ENCODE measurements at places on chromosomes 7 and 10. TPM values are rescaled to one million over a fixed set of nuclear protein-coding genes. Genes with fewer than 3 reads are reported as not detected.
A peak's percentile ranks its signal among the peaks of the same experiment; 100 is the strongest.

DNA sequence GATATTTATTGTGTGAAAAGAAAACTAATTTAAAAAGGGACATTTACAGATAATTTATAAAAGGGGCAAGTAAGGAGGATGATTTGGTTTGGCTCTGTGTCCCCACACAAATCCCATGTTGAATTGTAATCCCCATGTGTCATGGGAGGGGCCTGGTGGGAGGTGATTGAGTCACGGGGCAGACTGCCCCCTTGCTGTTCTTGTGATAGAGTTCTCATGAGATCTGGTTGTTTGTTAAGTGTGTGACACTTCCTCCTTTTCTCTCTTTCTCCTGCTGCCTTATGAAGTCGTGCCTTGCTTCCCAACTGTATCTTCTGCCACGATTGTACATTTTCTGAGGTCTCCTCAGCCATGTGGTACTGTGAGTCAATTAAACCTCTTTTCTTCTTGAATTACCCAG, 171.0 kb upstream of the SEMA3E start:
- no peak for DNase-seq

- peak; percentile 70 for DNase-seq
Observed at GRCh38 chr10:69801094-69801433, 642 bp upstream of the COL13A1 start.

- DNase-seq = no peak
Observed at GRCh38 chr7:585229-585711, 65.6 kb upstream of the PDGFA start.

- no peak for DNase-seq
Observed at GRCh38 chr10:130140425-130140824, 4.2 kb downstream of the GLRX3 start.

GRCh38 chr7:74514131-74514591, 60.5 kb downstream of the GTF2IRD1 start:
- DNase-seq = peak; percentile 51

GRCh38 chr10:42997151-42997848, 79.6 kb upstream of the RET start:
- DNase-seq = no peak

DNA sequence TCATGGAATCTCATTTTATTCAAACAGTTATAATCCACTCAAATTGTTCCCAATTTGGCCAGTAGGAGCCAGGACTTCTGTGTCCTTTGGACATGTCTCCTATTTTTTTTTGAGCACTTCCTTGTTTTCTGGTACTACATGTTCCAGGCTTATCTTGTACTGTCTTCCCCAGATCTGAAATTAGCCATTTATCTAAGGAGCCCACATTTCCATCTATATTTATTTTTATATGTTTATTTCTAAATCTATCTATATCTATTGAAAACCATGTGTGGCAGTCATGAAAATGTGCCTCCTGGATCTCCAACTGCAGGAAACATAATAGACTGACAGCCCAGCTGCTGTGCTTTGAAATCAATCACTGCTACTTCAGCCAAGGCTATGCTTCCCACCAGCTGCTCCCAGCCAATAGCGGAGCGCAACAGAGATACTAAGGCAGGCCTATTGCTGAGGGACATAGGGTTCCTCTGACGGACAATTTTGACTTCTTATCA, 147.1 kb downstream of the LRRC4 start:
- DNase-seq = no peak

GRCh38 chr10:21758239-21758638, 224.2 kb downstream of the MLLT10 start:
- DNase-seq = no peak

GRCh38 chr7:117902314-117902889, 29.2 kb upstream of the CTTNBP2 start:
- no peak for DNase-seq

DNA sequence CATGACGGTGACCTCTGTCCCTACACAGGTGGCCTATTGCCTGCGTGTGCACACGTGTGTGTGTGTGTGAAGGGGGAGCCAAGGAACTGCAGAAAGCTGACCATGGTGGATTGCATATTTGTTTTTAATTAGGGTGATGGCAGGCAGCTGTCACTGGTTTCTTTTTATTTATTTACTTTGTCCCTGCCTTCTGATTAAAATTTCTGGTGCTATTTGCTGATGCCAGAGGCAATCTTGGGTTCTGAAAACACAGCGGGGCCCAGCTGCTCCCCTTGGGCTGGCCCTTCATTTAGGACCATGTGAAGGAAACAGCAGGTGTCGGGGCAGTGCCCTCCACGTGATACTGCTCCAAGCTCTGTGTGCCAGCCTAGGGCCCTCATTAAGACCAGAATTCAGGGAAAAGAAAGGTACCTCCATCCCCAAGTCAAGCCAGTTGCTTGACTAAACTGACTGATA, 71.3 kb upstream of the PODXL start:
- DNase-seq = no peak

DNA sequence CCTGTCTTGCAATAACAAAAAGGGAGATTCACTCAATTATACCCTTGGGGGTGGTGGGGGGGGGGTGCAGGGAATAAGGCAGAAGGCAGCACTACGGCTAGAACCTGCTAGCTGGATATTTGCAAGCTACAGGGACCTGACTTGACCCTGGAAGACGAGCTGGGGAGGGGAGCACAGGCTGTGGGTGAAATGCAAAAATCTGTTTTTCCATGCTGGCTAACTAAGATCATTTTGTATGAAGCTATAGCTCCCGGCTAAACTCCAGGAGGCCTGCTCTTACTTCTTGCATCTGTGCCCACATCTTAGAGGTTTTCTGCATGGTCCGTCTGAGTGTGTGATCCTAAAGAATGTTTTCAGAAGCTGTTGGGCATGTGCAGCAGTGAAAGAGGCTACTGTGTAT, 106.6 kb downstream of the EBLN1 start:
- no peak for DNase-seq

DNA sequence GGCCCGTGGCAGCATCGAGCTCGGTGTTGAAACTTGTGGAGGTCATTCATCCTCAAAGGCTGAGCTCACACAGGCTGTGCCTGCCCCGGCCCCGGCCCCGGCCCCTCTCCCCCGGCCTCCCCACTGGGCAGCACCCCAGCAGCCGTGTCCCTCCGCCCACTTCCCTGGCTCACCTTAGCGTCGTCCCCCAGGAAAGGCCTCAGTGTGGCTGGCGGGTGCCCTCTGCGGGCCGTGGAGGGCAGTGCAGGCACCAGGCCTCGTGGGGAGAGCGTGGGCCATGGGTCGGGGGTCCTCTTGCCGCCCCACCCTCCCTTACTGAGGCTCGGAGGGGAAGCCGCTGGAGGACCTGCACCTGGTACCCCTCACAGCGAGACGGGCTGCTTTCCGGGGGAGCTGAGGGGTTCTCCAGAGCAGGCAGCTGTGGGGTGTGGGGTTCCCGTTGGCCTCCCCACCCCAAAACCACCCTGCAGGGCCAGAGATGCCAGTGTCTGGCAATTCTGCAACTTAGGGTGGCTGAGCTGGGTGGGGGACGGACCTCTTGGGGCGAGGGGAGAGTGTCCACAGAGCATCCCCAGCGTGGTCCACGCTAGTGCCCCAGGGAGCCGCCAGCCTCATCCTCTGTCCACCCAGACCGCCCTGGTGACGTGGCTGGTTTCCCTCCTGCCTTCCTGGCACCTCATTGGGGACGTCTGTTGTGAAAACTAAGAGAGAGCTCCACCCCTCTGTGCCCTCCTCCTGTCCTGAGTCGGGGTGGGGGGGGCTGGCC, 44.2 kb upstream of the DPYSL4 start:
- DNase-seq = peak; percentile 61

DNA sequence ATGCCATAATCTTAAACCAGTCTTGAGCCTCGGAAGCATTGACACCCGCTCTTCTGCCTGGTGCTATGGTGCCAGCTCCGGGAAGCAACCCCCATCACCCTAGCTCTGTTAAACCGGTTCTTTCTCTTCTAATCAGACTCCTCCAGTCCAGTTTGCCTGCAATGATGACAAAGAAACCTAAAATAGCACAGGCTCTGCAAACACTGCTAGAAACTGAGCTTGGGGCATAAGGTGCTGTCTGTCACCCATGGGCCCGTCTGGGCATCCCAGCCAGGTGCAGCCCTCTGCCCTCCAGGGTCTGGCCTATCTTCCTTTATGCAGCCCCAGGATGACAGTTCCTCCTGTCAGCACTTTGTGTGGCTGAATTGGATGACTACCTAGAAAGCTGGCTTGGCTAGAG, 14.2 kb upstream of the CAMK2G start:
- DNase-seq = no peak

DNA sequence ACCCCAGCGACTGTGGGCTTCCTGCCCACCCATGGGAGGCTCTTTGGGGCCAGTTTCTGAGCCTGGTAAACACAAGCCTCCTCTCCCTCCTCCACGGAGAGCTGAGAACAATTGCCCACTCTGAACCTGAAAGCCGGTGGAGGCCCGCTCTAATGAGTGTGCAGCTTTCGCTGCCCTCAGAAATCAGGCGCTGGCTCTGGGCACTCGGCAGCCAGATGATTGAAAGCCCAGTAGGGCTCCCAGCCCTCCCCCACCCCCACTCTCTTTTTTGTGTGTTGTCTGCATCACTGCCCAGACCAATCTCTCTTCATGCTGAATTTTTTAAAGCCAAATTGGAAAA, 438.9 kb downstream of the RPS24 start:
- no peak for DNase-seq

DNA sequence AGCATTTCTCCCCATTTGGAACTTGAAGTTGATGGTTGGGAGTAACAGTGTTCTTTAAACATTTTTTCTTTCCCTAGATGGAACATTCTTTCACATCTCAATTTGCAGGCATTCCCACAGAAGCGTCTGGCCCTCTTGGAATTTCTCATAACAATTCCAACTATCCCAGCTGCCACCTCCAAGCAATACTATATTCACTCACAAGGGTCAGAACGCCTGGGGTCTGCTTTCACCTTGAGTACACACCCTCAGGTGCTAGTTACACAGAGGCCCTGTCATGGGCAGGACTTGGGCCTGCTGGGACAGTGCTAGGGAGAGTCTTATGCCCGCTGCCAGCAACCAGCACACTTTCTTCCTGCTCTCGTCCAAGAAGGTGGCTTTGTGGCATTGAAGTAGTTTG, 136.5 kb downstream of the JCAD start:
- no peak for DNase-seq

- peak; percentile 85 for DNase-seq
Observed at GRCh38 chr10:30857803-30858202, 173.9 kb downstream of the ZNF438 start.

GRCh38 chr10:24920907-24921881, 31.2 kb downstream of the PRTFDC1 start:
- peak; percentile 59 for DNase-seq

GRCh38 chr7:17109020-17109419, 189.4 kb upstream of the AHR start:
- no peak for DNase-seq

GRCh38 chr7:6271060-6271658, 1.3 kb downstream of the CYTH3 start:
- DNase-seq = peak; percentile 77

GRCh38 chr7:22896917-22897316, 74.3 kb upstream of the TOMM7 start:
- DNase-seq = no peak

GRCh38 chr10:58700591-58700990, 187.9 kb downstream of the BICC1 start:
- DNase-seq = no peak

GRCh38 chr10:71743089-71743838, 23.7 kb upstream of the C10orf105 start:
- no peak for DNase-seq

DNA sequence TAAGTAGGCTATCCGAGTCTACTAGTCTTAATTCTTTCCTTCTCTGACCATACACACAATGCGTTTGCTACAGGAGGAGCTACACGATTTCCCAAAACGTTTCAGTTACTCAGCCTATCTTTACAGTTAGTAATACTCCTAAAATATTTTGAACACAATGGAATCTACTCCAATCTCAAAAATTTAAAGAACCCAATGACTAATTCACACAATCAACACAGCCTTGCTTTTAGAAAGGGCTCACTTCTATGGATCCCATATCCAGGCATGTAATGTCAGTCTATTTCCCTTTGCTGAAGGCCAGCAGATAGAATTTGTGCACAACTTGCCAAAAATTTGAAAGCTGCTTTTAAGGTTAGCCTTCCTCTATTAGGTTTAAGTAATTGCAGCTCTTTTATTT, 107.2 kb downstream of the VPS41 start:
- no peak for DNase-seq

DNA sequence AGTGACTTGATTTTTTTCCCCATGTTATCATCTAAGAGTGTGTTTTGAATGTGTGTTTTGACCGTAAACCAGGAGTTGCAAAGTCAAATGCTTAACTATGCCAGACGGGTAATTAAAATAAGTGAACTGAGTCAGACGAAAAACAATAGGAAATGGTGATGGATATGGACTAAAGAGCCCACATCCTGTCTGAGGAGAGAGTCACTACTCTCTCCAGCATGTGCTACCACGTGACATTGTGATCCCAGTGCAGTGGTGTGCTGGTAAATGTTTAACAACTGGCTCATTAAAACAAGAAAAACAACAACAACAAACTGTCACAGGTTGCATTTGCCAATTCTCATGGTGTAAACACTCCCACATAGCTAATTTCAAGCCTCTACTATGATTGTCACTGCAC, 164.3 kb downstream of the SUGCT start:
- no peak for DNase-seq

DNA sequence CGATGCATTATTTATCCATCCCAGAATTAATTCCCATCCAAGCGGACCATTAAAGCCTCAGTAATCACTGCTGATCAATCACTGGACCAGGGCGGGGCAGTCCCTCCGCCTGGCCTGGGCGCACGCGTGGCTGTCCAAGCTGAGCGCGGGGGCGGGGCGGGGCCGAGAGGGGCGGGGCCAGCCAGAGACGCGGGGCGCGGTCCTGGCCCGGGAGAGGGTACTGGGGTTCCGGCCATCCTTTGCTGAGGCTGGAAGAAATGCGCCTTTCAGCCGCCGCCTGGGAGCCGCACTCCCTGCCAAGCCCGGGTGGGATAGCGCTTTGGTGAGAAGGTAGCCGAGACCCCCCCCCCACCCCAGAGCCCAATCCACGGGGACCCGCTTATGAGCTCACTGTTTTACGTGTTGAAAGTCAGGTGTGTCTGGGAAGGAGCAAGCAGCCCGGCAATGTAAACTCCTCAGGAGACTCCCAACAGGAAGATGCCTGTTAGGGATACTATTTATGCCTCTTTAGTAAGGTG, at the start of gene ARHGAP22:
TSS of gene ARHGAP22 (minus strand) at position 83 of the 518 bp plus-strand sequence. CDS start 277 bp downstream, outside the sequence.
- DNase-seq = peak; percentile 78

- DNase-seq = no peak
Observed at GRCh38 chr7:124792002-124792401, 26.4 kb upstream of the GPR37 start.

- DNase-seq = no peak
Observed at GRCh38 chr10:62587011-62587410, 212.8 kb downstream of the ZNF365 start.

- DNase-seq = no peak
Observed at GRCh38 chr10:98246911-98247805, 20.8 kb downstream of the LOXL4 start.

The ESYT2 gene
- 43.8 TPM for total RNA-seq

The SEMA3A gene
- 2.2 TPM for total RNA-seq

The STYXL1 gene
- 21.4 TPM for total RNA-seq

The TRIL gene
- total RNA-seq = 2.3 TPM

The AGR2 gene
- total RNA-seq = not detected

The NSUN5 gene
- total RNA-seq = 16.2 TPM

The AS3MT gene
- total RNA-seq = 16.1 TPM

The HSPA12A gene
- total RNA-seq = 15.9 TPM

The NKX1-2 gene
- not detected for total RNA-seq

Measured in Right ventricle myocardium superior (tissue), 1 donor.